ENCODE measurements at places on chromosomes 5 and 9.

DNA sequence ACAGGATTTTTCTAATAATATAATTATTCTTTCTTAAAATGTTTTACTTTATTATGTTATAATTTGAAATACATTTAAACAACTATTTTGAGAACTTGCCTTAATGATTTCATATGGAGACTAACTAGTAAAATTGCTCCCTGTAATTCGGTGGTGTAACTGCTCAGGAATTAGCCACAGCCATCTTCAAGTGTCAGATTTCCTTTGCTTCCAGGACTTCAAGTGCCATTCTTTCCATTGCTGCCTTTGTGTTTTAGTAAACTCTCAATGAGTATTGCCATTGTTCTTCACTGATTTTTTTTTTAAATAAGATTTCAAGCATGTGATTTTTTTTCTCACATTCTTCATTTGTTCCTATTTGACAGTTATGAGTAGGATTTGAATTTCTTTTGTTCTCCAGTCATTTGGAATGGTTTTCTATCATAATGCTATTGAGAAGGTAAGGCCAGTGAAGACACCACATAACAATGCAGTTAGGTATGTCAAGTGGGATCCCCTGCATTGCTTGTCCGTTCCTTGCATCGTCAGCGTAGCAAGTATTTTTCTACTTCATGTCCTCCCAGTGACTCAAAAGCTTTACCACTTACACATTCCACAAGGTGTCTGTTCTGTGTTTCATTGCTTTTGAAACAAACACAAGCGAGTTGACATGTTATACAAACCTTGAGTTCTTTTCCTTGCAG is 83.7 kb downstream of the LNPEP start:
- DNase-seq: no peak

- DNase-seq: no peak
These were observed 60.9 kb downstream of the ICE1 start for GRCh38 chr5:5483350-5483749.

- peak; percentile 79 for DNase-seq
These were observed 30.0 kb downstream of the RAPGEF1 start for GRCh38 chr9:131709771-131710431.

GRCh38 chr9:102049586-102050246 is 311.3 kb upstream of the GRIN3A start:
- no peak for DNase-seq

- no peak for DNase-seq
These were observed 1509.0 kb downstream of the MAT2B start for GRCh38 chr5:165014439-165014838.

- DNase-seq: no peak
These were observed 6.9 kb upstream of the TRAF1 start for GRCh38 chr9:120933310-120934055.

DNA sequence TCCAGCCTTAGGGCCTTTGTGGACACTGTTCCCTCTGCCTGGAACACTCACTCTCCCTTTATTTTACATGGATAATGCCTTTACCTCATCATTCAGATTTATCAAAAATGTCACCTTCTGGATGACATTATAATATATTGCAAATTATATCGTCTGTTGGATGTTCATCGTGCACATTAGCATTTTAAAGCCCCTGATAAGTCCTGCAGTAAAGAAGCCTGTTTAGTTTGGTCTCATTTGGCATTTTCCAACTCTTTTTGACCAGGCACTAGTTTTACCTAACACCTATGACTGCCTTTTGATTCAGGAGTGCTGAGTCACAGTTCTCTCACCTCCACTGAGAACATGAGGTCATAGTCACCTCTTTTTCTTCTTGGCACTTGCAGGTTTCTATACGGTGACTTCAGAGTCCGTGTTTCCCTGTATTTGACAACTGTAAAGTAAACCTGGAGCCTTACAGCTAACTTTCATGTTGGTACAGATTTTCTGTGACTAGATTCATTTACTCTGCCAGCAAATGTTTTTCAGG is 57.7 kb upstream of the STC2 start:
- no peak for DNase-seq

DNA sequence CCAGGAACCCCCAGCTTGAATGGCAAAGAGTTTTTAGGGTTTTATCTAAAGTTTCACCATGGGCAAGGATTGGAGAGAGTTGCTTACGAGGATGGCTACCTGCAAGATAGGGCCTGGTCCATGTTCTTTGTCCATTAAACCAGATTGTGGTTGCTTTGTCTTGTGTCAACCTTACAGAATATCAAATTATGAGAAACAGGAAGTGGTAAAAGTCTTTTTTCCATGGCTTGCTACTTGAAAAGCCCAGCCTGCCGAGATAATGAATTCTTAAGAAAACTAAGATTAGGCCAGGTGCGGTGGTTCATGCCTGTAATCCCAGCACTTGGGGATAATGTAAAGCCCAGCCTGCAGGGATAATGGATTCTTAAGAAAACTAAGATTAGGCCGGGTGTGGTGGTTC is 24.4 kb downstream of the ZNF474 start:
- DNase-seq: no peak

GRCh38 chr9:2359891-2360471 is 261.6 kb upstream of the VLDLR start:
- DNase-seq: no peak

DNA sequence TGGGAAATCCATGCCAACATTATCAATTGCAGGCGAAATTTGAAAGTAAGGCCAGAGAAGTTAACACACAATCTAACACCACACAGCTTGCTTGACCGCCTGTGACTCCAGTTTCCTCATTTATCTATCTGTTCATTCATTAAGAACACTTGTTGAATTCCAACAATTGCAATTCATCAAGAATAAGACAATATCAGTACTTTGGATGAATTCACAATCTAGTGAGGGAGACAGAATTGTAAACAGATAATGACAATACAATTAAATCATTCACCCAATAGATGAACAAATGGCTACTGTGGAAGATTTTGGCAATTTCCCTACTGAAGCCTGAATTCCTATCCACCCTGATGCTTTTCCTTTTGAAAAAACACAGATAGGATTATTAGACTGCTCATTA is 181.6 kb downstream of the TRIM36 start:
- no peak for DNase-seq

DNA sequence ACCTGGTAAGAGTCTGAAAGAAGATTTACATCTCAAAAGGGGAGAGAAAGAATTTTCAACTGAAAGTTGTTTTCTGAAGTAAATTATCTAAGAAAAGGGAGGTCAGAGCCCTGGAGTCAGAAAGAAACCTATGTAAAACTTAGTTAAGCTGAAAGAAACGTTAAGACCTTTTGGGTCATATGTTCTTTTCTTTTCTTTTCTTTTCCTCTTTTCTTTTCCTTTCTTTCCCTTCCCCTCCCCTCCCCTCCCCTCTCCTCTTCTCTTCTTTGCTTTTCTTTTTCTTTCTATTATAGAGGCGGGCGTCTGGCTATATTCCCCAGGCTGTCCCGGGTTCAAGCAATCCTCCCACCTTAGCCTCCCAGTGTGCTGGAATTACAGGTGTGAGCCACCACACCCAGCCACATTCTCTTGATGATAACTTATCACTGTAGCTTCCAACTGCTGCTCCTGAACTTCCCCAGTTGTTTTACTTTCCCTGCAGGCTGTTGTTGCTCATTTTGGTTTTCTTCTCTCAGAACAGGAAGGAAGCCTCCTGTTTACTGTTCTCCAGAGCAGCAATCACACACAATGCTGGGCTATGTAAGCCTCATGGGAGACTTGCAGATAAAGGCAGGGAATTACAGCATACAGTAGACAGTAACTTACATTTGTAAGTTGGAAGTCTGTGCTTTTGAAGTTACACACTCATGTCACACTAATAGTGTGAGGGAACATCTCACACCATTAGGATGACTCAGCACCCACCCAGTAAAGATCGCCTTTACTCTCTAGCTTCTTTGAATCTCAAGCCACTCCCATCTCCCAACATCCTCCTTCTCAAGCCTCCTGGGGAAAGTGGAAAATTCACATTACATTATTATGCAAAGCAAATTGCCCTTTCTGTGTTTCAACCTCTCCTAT is 2216.6 kb upstream of the WWC1 start:
- DNase-seq: no peak

DNA sequence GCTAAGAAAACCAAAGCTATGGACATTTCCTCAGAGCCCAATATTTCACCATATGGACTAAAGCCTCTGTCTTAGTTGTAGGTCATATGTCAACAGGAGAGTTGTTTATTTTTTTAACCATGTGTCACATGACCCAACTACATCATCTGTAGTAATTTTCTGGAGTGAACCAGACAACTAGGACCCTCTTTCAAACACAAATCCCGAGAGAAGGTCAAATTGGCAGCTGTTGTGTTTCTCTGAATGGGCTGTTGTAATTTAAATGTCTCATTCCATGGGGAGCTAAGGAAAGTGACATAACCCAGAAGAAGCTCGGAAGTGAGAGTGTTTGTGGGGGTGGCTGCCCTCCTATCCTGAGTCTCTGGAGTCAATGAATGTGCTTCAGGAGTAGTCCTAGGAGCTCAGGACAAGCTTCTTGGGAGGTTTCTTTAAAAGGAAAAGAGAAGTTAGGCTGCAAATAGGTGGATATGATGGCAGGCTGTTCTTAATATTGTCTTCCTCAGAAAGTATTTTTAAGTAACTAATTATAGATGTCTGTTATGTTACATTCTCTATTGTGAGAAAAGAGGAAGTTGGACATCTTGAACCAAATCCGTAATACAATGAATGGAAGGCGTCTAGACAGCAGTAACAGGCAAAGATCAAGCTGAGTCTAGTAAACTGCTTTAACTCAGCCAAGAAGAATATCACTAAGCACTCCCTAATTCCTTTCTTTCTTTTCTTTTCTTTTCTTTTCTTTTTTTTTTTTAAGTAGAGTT is 50.1 kb downstream of the TMEM167A start:
- peak; percentile 59 for DNase-seq

DNA sequence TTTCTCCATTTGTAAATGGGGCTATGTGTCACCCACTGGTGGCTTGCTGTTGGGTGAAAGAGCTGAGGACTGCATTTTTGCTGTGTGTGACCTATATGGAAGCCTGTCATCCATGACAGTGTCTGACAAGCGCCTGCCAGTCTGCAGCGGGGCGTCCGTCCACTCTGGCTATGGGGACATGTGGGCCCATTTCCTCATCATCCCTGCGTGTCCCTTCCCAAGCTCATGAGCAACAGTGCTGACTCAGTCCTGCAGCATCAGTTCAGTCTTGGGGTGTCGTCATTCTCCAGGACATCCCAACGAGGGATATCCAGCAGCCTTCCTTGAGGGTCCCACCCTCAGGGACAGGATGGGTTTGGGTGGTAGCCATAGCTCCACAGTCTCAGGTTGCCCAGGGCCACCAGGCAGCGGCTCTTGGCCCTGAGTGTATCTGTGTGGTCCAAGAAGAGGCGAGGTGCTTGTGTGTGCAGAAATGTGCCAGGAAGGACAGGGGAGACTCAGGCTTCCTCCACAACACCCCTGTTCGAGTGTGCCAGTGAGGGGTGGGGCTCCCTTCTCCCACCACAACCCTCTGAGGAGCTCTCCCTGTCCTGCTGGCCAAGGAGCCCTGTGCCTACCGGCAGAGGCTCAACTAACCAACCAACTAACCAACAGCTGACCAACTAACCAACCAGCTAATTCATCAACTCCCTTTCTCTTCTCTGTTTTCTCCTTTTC is 2.1 kb downstream of the FGD3 start:
- DNase-seq: no peak

GRCh38 chr5:3122985-3123762 is 371.7 kb upstream of the IRX2 start:
- no peak for DNase-seq

GRCh38 chr5:75078027-75078426 is 25.7 kb upstream of the GCNT4 start:
- no peak for DNase-seq

DNA sequence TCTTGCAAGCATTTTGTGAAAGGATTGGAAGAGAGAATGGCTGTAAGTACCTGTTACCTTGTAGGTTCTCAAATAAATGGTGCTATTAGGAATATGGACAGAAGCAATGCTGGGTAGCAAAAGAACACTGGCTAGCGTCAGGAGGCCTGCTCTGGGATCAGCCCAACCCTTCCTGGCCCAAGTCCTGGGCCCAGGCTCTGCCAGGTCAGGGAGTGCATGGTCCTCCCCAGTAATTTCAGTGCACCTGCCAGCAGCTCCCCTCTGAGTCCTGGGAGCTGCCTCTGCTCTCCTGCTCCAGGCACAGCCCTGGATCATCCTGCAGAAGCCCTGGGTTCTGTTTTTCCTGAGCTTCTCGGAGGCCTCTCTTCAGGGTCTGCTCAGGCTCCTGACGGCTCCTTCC is 89.5 kb upstream of the ARAP3 start:
- DNase-seq: no peak

- DNase-seq: peak; percentile 19
These were observed 11.3 kb upstream of the GGTA1 start for GRCh38 chr9:121510766-121511550.

- no peak for DNase-seq
These were observed 56.6 kb downstream of the SMIM23 start for GRCh38 chr5:171841984-171842776.

- no peak for DNase-seq
These were observed 159.3 kb downstream of the TMC1 start for GRCh38 chr9:72680593-72681282.

DNA sequence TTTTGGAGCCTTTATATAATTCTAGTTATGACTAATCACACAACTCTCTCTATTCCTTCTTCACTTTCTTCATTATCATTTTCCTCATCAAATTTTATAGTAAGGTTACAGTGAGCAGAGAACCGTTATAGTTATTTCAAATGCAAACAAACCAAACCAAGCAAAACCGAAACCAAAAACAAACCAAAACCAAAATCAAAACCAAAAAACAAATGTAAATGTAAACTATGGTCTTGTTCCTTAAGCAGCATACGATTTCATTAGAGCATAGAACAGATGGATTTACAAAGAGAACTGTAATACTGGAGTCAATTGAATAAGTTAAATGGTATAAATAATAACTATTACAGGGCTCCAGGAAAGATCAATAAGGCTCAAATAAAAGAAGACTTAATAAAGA is 447.1 kb downstream of the LRRC70 start:
- DNase-seq: no peak
